Fibroblast of skin of right quadriceps (primary cell): ENCODE measurements at places on chromosomes 6 and 20.

- no peak for DNase-seq
Observed at GRCh38 chr6:157374889-157375443, 6.0 kb upstream of the ZDHHC14 start.

DNA sequence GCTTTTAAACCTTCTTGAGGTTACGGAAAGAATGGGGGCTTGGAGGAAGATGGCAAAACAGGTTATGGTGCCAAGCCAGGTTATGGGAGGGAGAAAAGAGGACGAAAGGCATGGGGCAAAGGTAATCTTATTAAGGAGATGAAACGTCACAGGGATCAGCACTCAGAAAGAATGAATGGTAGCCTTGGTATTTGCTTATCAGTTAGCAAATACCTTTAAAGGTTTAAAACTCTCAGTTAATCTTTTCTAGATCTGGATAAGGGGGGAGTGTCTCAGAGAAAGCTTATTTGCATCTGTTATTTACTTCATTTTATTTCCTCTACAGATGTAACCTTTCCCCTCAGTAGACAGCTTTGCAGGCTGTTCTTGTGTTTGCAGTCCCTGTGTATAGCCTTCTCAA is 55.5 kb upstream of the EEF1E1 start:
- no peak for DNase-seq

- DNase-seq: no peak
Observed at GRCh38 chr6:35320031-35320410, 22.3 kb upstream of the PPARD start.

- no peak for DNase-seq
Observed at GRCh38 chr6:135226537-135226936, 45.4 kb downstream of the MYB start.
